H4 (cell line): ENCODE measurements at places on chromosomes 6 and 20. TPM values are rescaled to one million over a fixed set of nuclear protein-coding genes. Genes with fewer than 3 reads are reported as not detected.

Gene HINT3
- 10.0 and 10.6 TPM in 2 replicates for total RNA-seq

Gene SLC32A1
- total RNA-seq = not detected in 2 replicates

GRCh38 chr20:62951896-62952372 is 575 bp upstream of the SLC17A9 start:
- DNase-seq = no peak

DNA sequence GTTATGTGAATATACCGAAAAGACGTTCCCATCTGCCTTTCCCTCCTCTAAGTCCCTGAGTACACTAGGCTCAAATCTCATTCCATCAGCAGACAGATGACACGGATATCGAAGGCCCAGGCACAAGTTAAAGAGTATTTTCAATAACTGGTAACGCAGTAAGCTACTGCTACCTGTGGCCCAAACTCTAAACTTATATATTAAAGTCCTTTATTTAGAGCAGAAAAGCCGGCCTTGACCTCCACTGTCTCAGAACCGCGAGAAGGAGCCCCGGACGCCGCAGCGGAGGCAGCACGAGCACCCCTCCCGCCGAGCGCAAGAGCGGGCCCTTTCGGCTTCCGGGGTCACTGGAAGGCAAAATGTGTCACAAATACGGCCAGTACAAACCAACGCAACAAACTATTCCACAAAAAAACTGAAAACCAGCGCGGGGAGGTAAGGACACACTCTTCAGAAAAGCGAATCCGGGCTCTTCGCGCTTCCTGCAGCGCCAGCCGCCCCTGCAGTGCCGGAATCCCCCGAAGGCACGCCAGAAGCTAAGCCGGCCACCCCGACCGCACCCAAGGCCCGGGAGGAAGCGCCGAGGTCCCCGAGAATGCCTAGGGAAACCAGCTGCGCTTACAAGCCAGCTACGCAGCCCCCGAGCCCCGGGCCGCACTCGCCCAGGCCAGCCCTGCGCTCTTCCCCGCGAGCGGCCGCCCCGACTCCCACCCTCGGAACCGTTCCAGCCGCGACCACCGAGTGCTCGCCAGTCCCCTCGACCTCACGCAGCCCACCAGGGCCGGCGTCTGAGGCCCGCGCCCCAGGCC is 681 bp downstream of the DIDO1 start:
- DNase-seq = no peak

Gene HECA
- total RNA-seq = 2.9 and 3.0 TPM in 2 replicates

DNA sequence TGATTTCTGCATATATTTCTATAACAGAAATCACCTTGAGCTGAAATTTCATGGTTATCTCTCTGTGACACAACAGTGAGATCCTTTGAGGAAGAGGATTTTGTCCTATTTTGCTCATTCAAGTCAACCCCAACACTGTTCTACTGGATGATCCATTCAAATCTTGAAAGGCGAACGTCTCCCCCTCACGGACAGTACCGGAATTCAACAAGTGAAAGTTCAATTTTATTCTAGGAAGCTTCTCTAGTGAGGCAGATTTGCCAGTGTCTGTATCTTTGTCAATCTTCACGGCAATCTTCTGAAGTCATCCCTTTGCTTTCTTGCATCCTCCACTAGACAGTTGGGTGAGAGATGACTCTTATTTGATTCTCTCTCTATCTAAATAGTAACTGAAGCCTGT is 91.7 kb upstream of the PDE7B start:
- DNase-seq = no peak

Gene SOX18
- total RNA-seq = 0.19 TPM in 1 of 2 replicates, not detected in the other

Gene ADGRF5
- not detected in 2 replicates for total RNA-seq
